Stimulated activated CD4-positive, alpha-beta T cell treated with anti-CD3 and anti-CD28 coated beads, Interleukin-4, amount 100 ng/mL, for 24 hours (primary cell): ENCODE measurements at places on chromosomes 3 and 15.

GRCh38 chr3:62830727-62831322, 44.4 kb downstream of the CADPS start:
- no peak for DNase-seq

DNA sequence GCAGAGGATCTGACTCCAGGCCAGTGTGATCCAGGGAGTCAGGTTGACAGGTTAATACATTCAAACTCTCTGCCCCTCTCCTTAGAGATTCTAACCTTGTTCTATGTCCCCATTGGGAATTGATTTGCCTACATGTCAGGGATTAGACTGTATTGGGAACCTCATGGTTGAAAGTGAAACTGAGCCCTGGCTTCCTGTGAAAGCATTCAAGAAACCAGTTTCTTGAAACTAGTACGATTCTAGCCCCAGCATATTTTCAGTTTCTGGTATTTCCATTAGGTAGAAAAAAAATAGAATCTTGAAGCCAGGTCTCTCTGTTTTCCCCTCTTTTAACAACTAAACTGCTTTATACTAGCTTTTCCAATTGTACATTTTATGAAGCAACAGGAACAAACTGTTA, 140.4 kb upstream of the ABI3BP start:
- no peak for DNase-seq

DNA sequence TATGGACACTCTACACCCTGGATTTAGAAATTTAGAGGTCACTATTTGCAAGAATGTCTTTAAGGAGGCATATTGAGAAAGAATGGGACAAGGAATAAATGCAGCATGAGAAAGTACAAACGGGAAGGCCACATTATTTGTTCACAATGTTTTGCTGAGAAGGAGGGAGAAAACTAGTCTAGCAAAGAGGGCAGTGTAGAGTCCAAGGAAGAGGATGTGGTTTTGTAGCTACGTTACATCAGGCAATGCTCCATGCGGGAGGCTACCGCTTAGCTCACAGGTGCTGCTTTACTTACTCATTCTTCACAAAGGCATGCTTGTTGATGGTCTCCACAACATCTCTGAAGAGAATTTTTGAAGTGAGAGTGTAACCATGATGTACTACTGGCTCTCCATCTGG, 191.1 kb downstream of the PLCH1 start:
- DNase-seq, result no peak

DNA sequence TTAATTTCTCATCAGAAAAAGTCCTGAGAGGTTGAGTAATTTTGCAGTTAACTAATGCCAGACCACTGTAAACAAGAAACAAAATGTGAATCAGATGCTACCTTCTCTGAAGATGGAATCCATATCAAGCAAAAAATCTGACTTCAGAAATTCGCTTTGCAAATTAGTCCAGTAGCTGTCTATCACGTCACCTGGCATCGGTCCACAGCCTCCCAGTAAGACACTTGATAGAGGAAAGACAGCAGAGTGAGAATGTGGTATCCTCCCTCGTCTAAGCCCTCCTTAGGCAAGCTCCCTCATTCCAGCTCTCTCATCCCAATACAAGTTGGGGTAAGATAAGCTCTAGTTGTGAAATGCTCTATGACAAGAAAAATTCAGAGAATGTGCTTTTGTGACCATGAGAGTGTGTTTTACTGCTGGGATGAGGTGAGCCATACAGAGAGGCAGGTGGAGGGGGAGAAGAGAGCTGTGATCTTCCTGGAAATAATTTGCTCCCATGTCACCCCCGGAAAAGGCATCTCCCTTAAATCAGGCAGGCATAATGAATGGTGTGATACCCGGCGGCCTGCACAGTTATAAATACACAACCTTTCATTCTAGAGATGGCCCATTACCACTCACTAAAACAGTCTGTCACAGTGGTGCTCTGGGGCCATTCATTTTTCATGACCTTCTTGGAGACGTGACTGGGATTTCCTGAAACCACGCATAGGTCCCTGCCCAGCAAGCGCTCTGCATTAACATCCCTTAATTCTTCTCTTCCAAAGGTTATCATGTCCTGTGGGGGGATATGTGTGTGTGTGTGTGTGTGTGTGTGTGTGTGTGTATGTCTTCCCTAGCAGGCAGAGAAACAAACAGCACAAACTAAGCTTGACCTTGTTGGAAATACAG, 602.0 kb upstream of the KCNMB2 start:
- DNase-seq, result no peak

DNA sequence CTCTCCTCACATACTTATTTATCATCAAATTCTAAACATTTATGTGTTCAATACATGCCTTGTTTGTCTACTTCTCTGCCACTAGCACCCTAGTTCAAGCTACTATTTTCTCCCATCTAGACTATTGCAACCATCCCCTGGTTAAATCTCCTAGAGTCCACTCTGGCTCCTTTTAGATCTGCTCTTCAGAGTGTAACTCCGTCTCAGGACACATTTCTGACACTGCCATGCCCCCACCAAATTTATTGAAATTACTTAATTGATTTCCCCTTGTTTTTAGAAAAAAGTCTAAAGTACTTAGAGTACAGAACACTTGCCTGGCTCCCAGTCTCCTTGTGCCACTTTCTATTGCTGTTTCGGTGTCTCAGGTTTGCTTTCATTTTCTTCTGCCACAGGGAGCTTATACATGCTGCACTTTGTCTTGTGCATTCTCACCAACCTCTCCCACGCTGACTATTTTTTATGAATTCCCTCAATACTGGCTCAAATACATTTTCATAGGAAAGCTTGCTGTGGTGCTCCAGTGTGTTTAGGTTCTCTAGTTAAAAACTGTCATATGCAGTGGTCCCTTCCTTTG, 792.3 kb downstream of the DIPK2A start:
- DNase-seq, result no peak

- no peak for DNase-seq
Measured at GRCh38 chr3:65352951-65353350, 665.2 kb upstream of the ADAMTS9 start.

DNA sequence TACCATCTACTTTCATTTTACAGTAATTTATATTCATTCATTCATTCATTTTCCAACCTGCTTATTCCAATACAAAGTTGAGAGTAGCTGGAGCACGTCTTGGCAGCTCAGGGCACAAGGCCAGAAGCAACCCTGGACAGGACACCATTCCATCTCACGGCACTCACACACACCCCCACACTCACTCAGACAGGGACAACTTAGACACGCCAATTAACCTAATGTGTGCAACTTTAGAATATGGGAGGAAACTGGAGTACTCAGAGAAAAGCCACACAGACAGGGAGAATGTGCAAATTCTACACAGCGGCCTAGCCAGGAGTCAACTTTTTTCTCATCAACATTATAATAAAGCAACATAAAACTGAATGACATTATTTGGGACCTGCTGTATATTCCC, 46.7 kb downstream of the IGF2BP2 start:
- no peak for DNase-seq

DNA sequence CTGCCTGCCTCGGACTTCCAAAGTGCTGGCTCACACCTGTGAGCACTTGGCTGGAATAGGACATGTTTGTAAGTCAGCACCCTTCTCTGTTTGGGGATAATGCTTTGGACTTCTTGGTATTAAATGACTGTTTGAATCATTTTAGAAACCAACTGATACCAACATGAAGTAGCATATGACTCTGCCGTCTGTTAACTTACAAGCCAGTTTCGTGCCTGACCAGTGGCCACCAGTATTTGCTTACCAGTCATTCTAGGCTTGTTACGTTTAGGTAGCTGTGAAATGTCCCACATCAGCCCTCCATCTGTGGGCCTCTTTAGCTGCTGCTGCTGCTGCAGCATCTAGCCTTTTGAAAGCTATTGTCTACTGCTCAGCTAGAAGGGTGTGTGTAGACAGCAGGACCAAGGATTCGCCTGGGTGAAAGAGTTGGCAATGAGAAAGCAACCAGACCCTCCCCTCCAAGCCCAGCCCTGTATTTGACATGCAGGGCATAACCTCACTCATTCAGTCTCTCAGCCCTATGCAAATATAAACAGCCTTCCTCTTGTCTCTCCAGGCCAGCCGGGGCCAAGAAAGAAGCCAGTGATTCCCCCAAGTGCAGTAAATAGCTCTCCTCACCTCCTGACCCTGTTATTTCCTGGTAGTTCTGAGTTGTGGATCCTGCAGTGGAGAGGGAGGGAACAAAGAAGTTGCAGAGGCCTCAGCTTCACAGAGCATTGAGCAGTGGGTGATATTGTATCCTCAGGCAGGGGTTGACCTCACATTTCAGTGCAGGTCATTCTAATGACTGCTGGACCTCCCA, 51.0 kb downstream of the NKIRAS1 start:
- DNase-seq, result no peak

DNA sequence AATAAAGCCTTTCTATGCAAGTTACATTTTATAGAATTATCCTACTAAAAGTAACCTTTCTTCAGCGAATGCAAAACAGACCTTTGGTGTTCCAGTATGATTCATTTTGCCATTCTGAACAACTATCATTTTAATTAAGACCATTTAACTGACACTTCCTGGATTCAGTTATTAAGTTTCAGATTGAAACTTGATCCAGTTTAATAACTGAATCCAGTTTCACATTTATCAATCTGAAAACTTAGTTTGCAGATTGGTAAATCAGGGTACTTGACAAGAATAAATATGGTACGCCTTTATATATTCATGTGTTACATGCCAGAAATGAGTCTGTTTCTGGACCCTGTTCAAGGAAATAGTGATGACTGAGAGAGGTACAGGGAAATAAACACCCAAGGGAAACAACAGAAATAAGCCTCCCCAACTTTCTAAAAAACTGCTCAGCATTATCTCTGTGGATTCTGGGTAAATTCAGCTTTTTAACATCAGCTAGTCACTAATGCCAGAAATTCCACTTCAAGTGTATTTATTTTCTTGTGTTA, 23.3 kb upstream of the NFKBIZ start:
- no peak for DNase-seq

DNA sequence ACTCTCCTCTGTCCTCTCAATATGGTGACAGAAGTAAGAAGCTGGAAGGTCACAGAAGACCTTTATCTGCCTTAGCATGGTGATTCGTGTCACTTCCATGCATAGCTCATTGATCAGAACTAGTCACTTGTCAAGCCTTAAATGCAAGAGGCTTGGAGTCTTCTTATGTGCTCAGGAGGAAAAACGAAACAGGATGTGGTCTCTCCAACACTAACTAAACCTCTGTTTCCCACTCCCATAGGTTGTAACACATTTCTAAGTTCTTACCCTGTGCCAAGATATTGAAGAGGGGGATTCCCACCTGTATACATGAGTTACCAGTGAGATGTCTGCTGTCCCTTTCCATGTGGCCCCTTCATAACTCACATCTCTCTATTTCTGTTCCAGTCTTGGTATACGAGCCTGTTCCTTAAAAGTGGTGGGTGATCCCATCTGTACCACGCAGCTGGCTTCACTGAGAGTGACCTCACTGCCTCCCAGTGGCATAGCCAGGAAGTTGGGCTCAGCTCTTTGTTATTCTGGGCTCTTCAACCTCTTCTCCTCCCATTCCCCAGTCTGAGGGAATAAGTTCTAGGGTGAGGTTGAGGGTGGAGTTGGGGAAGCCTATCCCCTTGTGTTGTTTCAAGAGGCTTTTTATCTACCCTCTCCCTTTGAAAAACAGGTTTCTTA, 203.2 kb upstream of the PPP2R3A start:
- no peak for DNase-seq

DNA sequence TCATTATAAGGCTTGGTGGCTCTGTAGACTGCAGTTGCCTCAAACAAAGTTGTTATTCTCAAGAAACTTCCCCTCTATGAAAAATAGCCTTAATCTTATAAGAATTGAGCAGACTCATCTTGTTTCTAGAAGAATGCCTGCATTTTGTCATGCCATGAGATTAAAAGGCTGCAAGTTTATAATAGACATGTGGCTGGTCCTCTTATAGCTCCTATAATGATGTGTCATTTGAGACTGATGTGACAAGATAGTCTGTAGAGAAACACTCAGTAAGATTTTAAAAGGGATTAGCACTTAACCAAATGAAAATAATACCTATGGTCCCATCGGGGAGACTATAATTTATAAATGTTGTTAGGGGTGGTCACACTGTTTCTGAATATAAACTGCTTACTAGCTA, 312.5 kb downstream of the OXSM start:
- no peak for DNase-seq
